Activated CD4-positive, alpha-beta T cell treated with anti-CD3 and anti-CD28 coated beads, Interleukin-2, amount 50 U/mL, for 1 hour (primary cell): ENCODE measurements at places on chromosomes 4 and X.

- DNase-seq, result no peak
Measured at GRCh38 chrX:101482296-101482695, 3.0 kb upstream of the ARMCX4 start.

DNA sequence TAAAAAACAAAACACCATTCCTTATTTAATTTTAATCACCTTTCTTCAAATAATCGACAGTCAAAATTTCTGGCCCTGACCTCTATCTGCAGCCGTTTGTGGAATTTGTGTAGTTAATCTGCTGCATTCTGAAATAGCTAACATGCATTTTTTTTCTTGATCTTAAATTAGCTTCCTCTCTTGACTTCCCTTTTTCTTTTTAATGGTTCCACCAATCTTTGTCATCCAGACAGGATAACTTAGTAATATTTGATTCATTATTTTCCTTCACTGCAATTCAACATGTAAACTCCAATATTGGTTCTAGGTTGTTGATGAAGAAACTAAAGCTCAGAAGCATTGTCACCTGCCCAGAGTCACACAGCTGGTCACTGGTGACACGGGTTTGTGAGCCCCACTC lies 77.3 kb downstream of the ARHGAP10 start:
- no peak for DNase-seq

DNA sequence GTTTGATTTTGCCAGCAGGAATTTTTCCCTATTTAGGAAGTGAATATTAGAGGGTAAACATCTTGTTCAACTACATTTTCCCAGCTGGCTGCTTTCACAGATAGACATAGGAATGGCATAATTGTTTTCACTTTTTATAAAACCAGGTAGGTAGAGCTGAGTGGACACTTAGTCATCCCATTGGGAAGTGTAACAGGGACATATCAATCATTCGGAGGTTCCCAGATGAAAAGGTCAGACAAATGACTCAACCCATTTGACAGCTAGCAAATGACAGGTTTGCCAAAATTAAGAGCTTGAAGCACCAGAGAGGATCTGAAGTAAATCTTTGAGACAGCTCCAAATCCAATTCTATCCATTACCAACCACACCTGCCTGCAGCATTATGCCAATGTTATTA lies 205.3 kb downstream of the SLC39A8 start:
- no peak for DNase-seq

- DNase-seq, result no peak
Measured at GRCh38 chr4:184096561-184097240, 121.0 kb downstream of the ENPP6 start.

DNA sequence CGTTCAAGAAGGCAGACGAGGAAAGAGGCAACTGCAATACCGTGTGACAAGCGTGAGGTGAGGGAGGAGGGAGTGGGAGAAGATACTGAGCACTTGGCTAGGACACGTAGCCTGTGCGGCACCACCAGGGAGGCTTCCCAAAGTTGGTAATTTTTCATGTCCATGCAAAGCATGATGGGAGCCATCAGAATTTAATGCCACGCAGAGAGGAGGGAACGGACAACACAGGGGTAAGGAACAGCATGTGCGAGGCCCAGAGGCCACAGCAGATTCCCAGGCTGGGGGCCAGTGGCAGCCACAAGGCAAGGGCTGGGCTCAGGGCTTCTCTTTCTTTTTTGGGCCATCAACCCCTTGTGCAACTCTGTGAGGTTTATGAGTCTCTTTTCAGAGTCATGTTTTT lies 11.0 kb upstream of the CLDN24 start:
- no peak for DNase-seq

DNA sequence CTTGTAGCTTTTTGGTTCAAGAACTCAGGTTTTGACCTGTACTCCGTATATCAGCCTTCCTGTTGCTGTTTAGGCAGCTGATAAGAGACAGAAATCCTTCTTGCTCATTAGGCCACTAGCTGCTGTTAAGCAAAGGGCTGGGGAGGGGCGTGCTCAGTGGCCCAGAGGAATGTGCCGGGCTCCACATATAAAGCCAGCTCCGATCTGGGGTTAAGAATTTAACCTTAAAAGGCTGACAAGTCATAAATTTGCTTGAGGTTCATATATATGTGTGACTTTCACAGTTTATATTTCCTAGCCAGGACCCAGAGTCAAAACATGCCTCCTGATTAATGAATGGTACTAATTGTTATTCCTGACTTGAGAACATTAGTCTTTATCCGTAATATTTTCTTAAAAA lies 15.3 kb downstream of the GPC3 start:
- DNase-seq, result no peak

DNA sequence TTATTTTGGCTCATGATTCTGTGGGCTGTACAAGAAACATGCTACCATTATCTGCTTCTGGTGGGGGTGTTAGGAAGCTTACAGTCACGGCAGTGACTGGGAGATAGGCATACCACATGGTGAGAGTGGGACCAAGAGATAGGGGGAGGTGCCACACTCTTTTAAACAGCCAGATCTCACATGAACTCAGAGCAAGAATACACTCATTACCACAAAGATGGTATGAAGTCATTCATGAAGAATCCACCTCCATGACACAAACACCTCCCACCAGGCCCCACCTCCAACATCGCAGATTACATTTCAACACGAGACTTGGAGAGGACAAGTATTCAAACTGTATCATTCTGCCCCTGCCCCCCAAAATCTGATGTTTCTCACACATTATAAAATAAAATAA lies 2396.7 kb downstream of the PCDH7 start:
- DNase-seq, result no peak

DNA sequence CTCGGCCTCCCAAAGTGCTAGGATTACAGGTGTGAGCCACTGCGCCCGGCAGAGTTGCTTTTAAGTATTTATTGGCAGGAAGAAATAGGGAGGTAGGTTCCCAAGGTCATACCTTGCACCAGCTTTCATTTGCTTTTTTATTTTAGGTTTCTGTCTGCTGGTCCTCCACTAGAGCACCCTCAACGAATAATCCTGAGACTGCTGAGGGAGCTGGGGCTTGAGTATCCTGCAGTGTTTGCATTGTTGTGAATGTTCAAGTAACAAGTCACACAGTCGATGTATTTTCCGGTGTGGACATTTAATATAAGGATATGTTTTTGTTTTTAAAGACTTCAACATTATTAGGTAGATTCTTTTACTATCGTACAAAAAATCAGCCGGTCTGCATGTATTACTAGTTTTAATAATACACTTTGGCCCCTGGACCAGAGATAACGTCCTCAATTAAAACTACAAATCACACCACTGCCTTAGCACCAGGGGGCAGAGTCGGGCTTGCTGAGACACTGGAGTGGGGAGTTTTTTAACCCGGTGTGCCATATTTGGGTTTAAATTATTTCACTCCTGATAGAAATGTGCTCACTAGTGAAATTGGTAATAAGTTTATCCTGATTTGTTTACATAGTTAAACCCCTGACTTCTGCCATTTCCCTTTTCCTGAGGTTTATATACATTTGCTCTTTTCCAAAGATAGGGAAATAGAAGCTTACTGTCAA lies 11.6 kb downstream of the SMIM20 start:
- DNase-seq, result peak; percentile 7

DNA sequence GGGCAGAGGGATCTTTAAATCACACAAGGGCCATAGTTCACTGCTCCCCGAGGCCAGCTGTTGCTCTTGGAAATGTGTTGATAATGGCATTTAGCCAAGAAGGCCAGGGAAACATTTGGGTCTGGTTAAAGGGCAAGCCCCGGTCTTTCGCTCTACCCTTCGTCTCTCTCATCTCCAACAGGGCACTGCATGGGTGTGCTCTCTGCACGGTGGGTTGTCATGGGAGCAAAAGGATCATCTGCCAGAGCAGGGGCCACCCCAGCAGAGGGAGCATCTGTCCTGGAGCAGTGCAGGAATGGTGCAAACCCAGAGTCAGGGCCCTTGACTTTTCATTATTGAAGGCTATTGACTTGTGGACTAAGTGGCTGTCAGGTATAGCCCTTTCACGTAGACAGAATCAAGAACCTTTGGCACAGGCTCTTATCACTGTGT lies 22.7 kb upstream of the PGRMC2 start:
- no peak for DNase-seq

DNA sequence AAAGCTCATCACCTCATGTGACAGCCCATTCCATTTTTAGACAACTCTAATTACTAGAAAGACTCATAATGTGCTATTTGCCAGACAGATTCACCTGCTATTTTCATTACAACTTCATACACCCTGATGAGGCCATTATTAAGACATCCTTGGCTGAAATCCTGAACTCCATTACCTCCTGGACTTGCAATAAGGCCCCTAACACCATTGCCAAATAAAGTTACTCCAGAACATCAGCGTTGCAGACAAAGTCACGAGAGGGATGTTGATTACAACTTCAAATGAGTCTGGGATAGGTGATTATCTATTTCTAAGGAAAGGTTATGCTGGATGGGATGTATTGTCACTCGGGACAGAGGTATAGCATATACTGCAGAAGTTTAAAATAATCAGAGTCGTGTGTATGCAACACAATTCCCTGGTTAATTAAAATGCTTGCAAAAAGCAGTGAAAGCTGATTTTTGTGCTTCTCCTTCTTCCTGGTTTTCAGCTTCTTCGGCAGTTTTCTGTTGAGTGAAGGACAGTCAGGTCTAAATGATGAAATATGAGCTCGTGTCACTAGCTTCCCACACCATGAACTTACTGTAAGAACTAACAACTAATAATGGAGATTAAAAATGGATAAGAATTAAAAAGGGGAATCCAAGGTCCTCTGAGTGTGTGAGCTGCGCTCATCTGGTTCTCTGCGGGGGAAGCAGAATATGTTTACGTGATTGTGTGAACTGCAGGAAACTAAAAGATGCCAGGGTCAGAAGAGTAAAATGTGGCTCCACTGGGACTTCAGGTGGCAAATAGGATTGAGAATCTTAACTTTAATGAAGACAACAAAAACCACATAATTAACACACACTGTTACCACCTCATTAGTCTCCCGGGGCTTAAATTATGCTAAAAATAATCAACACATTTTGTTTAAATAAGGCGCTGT lies 17.6 kb upstream of the SOD3 start:
- no peak for DNase-seq

GRCh38 chr4:158006990-158007389 lies 165.8 kb downstream of the GASK1B start:
- DNase-seq, result no peak

- no peak for DNase-seq
Measured at GRCh38 chr4:148095346-148095923, 346.8 kb downstream of the NR3C2 start.

GRCh38 chrX:147900349-147900748 lies 11.4 kb upstream of the FMR1 start:
- DNase-seq, result no peak

DNA sequence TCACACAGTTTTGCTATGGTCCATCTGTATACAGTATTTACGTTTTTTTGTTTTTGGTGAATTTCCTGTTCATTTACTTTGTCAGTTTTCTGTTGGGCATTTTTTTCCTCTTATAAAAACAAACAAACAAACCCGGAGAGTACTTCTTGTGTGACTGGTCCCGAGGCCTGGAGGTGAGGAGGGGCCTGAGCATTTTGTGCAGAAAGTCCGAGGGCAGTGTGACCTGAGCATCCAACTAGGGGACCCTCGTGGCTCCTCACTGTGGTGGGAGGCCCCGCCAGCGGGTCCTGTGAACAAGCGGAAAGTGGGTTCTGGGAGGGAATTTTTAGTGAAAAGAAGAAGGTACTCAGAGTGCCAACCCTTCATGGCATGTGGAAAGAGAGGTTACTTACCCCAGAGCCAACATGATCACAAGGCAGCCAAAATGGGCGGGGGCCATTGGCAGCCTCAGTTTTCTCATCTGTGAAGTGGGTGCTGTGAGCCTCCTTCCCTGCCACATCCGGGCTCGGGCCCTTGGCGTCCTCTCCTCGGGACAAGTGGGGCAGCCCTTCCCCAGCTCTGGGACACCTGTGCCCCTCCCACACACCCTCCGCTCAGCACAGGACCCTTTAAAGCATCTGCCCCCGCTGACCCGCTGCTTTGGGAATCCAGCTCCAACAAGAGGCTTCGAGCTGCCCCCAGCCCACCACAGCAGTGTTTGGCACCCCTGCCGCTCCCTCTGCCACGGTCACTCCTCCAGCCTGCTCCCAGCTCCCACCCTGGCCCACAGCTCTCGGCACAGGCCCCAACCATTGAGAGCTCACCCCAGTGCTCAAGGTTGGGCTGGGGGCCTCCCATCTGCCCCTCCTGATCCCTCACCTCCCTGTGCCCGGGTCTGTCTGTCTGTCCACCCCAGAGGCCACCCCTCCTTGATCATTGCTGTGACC lies 22.8 kb upstream of the GPR78 start:
- DNase-seq, result no peak

DNA sequence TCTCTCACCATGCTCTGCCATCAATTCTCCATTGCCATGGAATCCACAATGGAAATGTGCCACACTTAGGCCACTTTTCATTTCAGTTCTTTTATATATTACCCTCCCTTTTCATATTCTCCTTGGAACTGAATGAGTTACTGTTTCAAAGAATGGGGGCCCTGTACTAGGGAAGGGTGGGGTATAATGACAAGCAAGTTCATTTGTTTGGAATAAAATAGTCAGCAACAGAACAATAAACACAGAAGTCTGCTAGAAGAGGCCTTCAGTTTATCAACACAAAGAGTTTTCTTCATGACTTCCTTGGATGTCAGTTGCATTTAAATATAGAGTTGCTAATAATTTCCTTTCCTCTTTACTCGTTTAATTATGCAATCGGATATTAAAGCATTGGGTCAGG lies 478.3 kb upstream of the FTHL17 start:
- no peak for DNase-seq

GRCh38 chr4:104848597-104849225 lies 298.0 kb upstream of the TET2 start:
- DNase-seq, result no peak

GRCh38 chrX:54794795-54795194 lies 3.3 kb downstream of the ITIH6 start:
- no peak for DNase-seq

- no peak for DNase-seq
Measured at GRCh38 chrX:48831136-48831908, 4.1 kb downstream of the PCSK1N start.

GRCh38 chrX:63747331-63747730 lies 37.7 kb downstream of the ARHGEF9 start:
- no peak for DNase-seq

- no peak for DNase-seq
Measured at GRCh38 chrX:40101430-40101802, 3.7 kb upstream of the BCOR start.

GRCh38 chr4:87851332-87851731 lies 18.6 kb downstream of the MEPE start:
- no peak for DNase-seq

DNA sequence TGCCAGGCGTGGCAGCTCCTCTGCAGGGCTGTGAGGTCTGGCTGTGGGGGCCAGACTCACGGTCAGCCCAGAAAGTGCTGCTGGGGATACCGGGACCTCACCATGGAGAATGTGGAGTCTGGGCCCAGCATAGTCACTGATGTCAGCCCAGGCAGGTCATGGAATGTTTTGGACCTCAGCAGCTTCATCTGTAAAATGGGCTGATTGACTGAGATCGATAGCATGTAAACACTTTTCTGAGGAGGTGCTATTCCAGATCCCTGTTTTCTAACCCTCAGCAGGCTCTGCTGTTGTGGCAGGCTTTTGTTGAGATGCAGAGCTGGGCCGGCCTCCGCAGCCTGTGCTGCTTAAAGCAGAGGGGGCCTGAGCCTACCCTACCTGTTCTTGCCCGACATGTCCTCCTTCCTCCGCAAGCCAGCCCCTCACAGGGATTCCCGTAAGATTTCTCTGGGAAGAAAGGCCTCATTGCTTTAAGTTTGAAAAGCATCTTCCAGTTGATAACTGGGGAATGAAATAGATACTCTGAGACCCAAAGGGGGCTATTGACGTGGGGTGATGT lies 38.3 kb upstream of the HGFAC start:
- no peak for DNase-seq

- DNase-seq, result no peak
Measured at GRCh38 chr4:17713779-17714178, 67.6 kb downstream of the FAM184B start.
